Activated T-helper 1 cell treated with anti-CD3 and anti-CD28 coated beads, Interleukin-2, amount 50 U/mL, for 16 hours (primary cell): ENCODE measurements at places on chromosomes 7 and 10.

DNA sequence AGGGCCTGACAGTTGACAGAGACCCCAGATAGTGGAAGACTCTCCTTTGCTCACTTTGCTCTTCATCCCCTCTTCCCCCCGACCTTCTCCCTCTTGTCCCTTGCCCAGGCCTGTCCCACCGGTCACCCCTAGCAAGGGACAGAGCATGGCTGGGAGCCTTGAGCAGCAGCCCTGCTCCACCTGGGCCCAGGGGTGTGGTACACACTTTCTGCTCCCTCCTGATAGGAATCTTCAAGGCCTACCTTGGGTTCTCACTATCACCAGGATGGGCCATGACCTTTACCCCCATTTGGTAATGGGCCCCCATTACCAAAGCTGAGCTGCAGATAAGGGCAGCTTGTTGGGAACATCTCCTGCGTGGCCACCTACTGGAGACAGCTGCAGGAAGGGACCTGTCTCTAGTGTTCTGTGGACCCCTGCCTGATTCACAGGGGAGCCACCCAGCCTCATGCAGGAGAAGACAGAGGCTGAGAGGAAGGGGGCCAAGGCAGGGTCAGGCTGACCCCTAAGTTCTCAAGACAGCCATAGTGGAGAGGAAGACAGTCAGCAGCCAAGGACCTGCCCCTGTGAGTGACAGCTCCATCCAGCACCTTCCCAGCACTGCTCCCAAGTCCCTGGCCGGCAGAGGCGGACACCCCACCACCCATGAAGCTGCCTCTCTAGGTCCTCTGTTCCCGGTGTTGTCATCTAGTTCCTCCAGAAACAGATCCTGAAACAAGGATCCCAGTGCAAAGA is 913 bp upstream of the NPC1L1 start:
- DNase-seq = no peak

DNA sequence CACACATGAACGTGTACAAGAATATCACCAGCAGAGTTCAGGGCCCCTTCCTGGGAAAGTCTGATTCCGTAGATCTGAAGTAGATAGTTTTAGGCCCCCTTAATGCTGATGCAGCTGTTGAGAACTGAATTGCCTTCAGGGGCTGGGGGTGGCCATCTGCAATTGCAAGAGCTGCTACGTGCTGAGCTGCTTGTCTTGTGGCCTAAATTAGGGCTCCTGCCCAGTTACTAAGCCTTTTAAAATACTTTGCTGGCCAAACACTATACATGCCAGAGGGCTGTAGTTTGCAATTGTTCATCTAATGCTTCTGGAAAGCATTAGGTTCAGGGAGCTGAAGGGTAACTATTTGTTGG is 71.7 kb downstream of the TMEM178B start:
- no peak for DNase-seq

- no peak for DNase-seq
These were observed 73.3 kb upstream of the FRMD4A start for GRCh38 chr10:14403881-14404623.

DNA sequence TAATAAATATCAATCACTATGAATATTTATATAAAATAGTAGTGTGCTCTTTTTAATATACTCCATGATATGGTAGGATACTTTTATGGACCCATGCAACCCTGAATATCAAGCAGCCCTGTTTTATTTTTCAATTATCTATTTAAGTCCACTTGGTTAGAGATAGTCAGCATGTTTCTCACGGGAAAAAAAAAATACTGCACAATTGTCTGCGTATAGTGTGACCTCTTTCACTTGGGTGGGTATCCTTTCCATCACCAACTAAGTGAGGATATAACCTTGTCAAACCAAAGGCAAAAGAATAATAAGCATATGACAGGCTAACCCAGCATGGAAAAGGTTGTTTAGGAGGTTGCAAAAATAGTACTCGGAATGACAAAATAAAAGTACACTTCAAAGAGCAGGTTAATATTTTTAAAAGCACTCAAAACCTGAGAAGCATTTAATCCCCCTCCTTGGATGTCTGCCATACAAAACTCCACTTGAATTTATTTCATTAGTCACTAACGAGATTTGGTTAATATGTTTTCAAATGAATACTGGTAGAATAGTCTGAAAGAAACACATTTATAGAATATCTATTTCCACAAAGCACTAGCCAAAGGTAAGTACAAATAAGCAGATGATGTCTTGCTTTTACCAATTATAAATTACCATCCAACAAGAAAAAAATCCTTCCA is 76.5 kb downstream of the IMMP2L start:
- no peak for DNase-seq

- DNase-seq = no peak
These were observed 410.8 kb downstream of the SFMBT2 start for GRCh38 chr10:7000061-7000460.

- DNase-seq = no peak
These were observed 408.4 kb upstream of the SHH start for GRCh38 chr7:156220701-156221100.

DNA sequence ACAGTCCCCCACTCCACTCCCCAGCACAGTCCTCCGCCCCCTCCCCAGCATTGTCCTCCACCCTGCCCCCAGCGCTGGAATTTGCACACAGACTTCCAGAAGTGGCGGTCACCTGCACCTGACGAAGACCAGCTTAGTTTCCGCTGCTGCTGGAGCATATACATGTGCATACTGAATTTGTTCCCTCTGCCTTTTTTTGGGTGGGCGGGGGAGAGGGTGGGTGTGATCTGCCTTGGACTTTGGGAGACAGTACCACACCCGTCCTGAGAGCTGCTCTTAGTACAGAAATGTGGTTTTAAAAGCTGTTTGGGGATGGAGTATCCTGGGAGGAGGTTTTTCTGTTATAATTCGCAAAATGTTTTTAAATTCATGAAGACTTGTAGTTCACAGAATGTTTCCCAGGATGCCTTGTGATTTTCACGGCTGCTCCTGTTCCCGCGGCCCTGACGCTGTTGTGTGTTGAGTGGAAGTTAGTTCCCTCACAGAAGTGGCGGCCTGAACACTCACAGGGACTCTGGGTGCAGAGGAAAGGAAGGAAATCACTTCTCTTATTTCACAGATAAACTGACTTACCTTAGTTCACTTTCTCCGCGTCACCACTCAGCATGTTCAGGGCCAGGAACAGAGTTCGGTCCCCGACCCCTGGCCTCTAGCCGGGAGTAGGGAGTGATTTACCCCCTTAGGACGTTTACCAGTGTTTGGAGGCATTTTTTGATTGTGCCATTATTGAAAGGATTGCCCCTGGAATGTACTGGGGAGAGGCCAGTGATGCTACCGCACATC is 18.6 kb downstream of the PFKP start:
- no peak for DNase-seq

DNA sequence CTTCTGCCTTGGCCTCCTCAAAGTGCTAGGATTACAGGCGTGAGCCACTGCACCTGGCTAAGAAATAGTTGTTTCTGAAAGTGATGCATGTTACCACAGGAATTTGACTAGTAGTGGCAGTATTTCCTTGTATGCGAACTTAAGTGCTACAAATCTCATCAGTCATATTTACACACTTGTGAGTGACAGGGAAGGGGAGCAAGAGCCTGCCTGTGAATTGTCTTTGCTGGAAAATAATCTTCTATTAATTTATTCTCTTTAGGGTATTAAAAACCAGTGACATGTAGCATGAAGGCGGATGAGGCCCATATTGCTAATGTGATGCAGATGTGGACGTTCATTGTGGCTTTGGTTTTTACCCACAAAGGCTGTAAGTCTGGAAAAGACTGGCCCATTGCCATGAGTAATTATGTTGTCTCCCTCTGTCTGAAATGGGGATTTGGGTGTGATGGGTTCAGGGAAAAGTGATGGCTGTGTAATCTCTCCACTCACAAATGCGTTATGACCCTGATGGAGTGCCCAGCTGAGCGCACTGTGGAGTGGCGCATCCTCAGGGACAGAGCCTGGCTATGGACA is 97.6 kb downstream of the CCNY start:
- DNase-seq = no peak
